ENCODE measurements at places on chromosomes 2 and 18.

DNA sequence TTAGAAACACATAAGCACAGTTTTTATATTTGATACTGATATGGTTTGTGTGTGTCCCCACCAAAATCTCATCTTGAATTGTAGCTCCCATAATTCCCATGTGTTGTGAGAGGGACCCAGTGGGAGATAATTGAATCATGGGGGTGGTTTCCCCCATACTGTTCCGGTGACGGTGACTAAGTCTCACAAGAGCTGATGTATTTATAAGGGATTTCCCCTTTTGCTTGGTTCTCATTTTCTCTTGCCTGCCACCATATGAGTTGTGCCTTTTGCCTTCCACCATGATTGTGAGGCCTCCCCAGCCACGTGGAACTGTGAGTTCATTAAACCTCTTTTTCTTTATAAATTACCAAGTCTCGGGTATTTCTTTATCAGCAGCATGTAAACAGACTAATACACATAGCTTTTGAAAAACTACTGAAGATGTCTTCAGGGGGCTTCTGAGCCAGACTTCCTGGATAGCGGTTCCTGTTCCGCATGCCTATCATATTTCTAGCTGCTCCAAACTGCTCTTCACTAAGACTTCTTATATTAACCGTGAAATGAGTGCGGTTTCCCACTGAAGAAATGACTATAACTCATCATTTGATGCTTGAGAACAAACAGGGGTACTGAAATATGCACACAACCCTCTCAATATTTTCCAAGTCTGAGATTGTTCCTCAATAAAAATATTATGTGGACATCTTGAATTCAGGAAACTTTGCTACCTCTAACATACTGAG, 75.8 kb downstream of the SPHKAP start:
- no peak for DNase-seq

DNA sequence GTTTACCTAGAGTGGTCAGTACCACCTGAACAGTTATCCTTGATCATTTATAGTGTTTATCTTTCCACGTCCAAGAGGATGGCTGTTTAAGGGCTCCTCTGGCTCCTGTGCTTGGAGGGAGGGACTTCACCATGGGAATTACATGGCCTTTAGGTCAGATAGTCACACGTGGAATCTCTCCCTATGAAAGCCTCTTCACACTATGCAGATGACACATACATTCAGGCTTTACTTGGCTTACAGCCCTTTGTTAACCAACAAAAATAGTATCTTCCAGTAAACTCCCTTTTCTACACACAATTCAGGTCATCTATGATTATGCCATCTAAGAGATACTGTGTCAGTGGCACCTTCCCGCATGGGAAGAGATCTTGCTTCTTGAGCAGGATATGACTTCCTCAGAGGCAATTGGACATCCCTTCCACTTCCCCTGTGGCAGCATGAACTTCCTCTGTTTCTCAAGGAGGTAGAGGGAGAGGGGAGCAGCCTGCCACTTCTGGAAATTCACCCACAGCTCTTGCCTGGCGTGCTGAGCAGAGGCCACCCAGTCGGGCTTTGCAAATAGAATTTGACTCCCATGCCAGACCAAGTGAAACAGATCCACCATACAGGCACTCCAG, 53.5 kb downstream of the COLEC12 start:
- no peak for DNase-seq

DNA sequence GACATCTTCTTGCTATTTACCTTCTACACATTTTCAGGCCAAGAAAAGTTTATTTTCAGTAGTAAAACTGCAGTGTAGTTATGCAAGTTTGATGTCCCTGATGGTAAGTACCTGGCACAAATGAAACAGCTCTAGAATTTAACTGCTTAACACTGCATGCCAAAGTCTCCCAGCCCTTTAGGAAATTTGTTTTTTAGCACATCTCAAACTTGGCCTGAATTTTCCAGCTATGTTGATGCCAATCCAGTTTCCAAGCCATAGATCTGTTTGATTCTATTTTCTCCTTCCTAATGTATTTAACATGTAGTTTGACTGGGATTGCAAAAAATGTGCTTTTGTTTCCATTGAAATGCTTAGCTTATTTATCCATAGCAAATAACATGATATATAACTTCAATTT, 29.3 kb upstream of the ZNF385B start:
- DNase-seq, result no peak

DNA sequence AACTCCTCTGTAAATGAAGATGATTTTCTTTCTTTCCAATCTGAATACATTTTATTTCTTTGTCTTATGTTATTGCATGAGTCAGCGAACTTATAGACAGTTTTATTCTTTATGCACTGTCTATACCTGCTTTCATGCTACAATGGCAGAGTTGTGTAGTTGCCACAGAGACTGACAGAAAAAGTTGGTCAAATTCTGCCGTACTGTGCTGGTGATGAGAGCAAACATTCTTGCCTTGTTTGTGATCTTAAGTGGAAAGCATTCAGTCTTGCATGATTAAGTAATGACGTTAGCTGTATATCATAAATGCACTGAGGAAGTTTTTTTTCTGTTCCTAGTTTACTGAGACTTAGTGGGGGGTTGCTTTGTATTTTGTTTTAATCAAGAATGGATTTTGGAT, 32.9 kb downstream of the ZC3H15 start:
- no peak for DNase-seq

DNA sequence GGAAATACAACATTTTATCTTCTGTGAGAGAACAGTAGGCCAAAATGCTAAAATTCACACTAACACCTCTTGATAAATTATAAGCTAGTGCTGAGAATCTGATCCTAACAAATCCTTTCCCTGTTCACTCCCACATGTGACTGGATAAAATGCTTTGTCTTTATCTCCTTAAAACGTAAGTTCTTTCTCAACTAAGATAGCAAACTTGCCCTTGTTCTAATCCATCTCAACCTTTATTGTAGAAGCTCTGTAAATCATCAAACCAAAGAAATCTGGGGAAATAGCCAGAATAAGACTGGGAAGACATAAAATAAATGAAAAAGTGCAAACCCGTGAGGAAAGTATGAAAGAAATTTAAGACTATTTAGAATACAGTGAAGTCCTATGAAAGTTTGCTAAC, 1058.4 kb upstream of the ACVR2A start:
- no peak for DNase-seq

- DNase-seq, result no peak
Measured at GRCh38 chr18:73933685-73934084, 213.9 kb downstream of the FBXO15 start.

- DNase-seq, result no peak
Measured at GRCh38 chr2:108454440-108454839, 5.4 kb downstream of the GCC2 start.

Measured in CD4-positive, alpha-beta T cell treated with Interleukin-12 subunit alpha and Interleukin-12 subunit beta, for 1 hour (primary cell).